Colonic mucosa (tissue), 4 donors: ENCODE measurements at places on chromosomes 2 and 18.

GRCh38 chr18:27860011-27860410 lies 316.9 kb downstream of the CDH2 start:
- DNase-seq: no peak

GRCh38 chr2:48588745-48589144 lies 28.9 kb upstream of the GTF2A1L start:
- no peak for DNase-seq

GRCh38 chr2:30978854-30979253 lies 159.4 kb downstream of the GALNT14 start:
- no peak for DNase-seq

DNA sequence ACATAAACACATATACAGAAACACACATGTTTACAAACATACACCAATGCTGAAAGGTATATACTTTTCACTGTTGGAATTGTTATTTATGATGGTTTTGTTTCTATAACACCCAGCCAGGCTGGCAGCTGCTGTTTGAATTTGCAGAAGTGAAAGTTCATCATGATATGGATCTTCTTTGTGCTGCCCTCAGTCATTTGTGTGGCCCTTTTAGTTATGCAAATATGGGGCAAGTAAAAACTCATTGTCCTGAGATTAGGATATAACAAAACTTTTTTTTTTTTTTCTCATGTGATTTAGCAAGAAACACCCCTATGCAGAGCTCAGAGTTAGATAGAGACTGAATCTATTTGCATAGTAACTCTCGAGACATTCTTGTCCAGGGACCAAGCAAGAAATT lies 714.1 kb downstream of the KCNJ3 start:
- DNase-seq: no peak

GRCh38 chr2:216936954-216937357 lies 77.1 kb upstream of the TNP1 start:
- no peak for DNase-seq

DNA sequence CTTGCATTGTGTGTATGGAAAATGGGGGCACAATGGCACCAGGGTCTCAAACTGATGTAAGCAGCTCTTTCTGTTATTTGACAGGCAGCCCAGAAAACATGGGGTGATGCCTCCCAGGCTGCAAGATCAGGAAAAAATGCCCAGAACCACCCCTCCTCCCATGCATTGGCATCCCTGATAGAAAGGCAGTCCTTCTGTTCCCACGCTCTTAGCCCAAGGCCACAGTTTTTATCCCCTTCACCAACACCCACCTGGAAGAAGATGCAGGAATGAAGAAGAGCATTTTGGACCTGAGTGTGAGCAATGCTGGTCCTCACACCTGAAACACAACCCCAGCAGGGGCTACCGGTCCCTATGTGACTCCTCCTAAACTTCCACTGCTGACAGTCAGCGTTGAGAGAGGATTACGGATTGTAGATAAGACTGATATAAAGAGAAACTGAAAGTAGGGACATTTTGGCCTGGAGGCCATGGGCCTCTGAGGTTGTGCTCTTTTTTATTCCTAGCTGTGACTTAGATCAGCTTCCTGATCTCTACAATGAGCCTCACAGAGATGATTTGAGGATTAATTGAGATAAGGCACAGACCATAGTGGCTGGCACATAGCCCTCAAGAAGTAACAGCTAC lies 386.0 kb upstream of the ATP5MC3 start:
- DNase-seq: no peak

- no peak for DNase-seq
These were observed 2.1 kb downstream of the GATA6 start for GRCh38 chr18:22171258-22172119.
